ENCODE measurements at places on chromosomes 16 and 17.

DNA sequence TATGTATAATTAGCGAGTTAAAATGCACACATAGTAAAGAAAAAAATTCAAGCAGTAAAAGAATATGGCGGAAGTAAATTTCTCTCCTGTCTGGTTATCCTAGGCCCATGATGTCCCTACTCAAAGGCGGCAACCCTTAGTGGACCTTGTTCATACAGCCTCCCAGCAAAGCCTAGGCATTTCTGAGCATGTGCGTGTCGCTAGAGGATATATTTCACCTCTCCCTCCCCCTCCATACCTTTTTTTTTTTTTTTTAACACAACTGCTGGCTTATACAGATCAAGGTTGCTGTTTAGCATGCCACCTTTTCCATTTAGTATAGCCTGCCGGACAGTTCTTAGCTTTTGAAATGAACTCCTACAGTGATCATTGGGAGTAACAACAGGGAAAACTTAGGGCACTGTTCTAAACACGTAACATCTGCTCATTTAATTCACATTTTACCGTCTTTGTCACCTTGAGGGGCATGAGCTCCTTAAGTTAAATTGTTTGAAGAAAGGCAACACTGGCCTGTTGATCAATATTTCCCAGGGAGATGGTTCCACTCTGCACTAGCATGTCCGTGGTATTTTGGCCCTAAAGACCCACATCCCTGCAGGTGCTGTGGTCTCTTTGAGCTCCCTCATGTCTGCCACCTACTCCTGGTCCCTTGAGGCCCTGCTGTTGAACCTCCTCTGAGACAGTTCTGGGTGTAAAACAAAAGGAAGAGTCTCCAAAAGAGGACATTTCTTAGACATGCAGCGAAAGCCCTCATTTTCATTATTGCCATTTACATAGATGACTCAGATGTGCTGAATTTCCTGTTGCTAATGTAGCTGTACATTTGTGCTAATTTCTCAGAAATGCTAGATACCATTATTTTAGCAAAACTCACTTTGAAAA lies 4.1 kb upstream of the TNFRSF13B start:
- DNase-seq, result no peak

DNA sequence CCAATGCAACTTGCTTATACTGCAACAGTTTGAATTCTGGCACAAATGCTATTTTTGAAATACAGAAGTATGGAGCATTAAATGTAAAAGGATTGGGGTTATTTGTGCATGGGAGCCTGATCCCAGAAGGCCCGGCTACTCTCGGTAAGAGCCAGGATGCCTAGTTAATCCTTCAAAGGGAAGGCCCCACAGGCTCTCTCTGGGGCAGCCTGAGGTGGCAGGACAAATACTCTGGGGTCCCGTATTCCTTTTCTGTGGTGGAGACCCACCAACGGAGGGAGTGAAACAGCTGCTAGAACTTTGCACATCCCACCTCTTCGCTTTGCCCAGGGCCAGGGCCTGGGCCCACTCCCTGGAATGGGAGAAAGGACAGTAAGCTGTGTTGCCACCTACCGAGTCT lies 30.4 kb downstream of the ERN1 start:
- DNase-seq, result no peak

- DNase-seq, result no peak
Measured at GRCh38 chr16:82701442-82701955, 74.7 kb downstream of the CDH13 start.

- no peak for DNase-seq
Measured at GRCh38 chr16:19242987-19243575, 42.5 kb upstream of the CLEC19A start.

DNA sequence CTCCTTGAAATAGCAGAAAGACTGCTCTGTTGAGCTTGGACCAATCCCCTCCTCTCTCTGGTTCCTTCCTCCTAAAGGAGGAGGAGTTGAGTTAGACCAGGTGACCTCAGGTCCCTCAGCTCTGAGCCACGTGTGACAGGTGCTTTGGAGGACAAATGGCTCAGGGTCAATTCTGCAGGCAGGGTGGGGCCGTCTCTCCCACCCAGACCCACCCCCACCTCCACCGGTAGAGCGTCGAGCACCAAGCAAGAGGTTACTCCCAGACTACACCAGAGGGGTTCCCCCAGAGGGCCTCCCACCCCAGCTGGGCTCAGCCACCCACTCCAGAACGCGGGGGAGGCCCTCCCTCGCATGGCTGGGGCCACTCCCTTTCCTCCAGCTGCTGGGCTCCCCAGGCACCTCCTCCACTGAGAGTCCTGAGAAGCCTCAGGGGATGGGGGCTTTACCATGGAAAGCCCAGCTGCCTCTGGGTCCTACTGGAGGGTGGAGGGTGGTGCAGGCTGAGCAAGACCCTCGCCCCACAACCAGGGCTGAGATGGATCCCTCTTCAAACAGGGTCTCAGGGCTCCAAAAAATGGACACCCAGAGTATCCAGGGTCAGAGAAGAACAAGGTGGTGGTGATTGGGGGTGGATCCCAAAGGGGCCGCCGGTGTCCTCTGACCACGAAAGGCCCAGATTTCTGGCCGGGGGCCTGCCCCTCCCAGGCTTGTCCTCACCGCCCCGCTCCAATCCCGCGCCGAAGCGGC lies 7.6 kb downstream of the MYO1C start:
- DNase-seq, result no peak

GRCh38 chr16:57577691-57578224 lies 35.3 kb downstream of the ADGRG5 start:
- no peak for DNase-seq

- DNase-seq, result no peak
Measured at GRCh38 chr17:20262226-20263114, 204.9 kb downstream of the LGALS9B start.

- no peak for DNase-seq
Measured at GRCh38 chr16:73064994-73065545, 17.1 kb upstream of the ZFHX3 start.

- DNase-seq, result no peak
Measured at GRCh38 chr17:19294443-19294842, 57.3 kb downstream of the EPN2 start.

GRCh38 chr16:14071576-14072271 lies 605 bp downstream of the MRTFB start:
- DNase-seq, result no peak

- DNase-seq, result no peak
Measured at GRCh38 chr17:45581860-45582259, 91.3 kb upstream of the PLEKHM1 start.

GRCh38 chr17:2685696-2686095 lies 25.9 kb downstream of the CLUH start:
- DNase-seq, result no peak

- DNase-seq, result peak; percentile 13
Measured at GRCh38 chr17:8041249-8041928, 2.5 kb downstream of the ALOX15B start.

- DNase-seq, result no peak
Measured at GRCh38 chr17:77441940-77442339, 301.2 kb downstream of the SEC14L1 start.

DNA sequence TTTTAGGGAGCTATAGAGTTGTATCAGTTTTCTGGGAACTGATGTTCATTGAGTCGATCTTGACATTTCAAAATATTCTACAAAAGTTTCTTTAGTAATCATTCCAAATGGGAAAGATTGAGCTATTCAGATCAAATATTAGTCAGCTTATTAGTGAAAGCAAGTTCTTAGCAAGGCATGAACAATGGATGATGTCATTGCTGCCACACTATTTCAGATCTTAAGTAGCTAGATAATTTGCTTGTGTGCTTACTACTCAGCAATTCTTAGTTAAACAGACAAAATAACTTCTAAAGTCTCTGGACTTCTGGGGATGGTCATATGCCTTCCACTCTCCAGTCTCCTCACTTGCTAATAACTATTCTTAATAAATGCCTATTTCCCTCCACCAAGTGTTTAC lies 69.0 kb upstream of the CDH8 start:
- DNase-seq, result no peak

- no peak for DNase-seq
Measured at GRCh38 chr16:54648575-54648974, 282.1 kb upstream of the IRX5 start.

DNA sequence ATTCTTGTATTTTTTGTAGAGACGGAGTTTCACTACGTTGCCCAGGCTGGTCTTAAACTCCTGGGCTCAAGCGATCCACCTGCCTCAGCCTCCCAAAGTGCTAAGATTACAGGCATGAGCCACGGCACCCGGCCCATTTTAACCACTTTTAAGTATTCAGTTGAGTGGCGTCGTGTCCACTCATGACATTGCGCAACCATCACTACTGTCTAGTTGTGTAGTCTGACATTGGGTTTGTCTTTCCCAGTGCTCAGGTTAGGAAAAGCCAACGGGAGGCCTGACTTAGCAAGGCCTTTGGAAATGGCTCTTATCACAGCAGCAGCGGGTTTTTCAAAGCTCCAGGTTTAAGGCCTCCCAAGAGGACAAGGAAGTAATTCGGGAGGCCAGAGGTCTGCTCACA lies 58.7 kb downstream of the LITAF start:
- DNase-seq, result no peak

DNA sequence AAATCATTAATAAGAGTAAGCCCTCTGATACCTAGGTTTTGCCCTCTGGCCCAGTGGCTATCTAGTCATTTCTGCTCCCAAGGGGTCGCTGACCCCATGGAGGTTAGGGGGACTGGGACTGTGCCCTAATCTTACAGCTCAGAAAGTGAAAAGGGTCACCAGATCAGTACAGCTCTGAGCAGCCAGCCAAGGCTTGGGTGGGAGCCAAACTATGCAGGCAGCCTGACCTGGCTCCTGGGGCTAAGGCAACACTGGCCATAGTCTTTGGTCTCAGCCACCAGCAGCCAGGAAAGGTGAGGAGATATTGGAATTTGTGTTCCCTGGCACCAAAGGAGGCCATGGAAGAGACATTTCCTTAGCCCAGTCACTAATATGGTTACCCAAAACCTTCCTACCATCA lies 67.6 kb downstream of the ASIC2 start:
- DNase-seq, result no peak

DNA sequence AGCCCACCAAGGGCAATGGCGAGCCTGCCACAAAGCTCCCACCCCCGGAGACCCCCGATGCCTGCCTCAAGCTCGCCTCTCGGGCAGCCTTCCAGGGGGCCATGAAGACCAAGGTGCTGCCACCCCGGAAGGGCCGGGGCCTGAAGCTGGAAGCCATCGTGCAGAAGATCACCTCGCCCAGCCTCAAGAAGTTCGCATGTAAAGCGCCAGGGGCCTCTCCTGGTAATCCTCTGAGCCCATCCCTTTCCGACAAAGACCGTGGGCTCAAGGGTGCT lies 40.1 kb downstream of the SREBF1 start:
- DNase-seq, result no peak

- no peak for DNase-seq
Measured at GRCh38 chr17:14302091-14302430, 1.2 kb downstream of the HS3ST3B1 start.

- no peak for DNase-seq
Measured at GRCh38 chr16:67555795-67556212, 6.5 kb upstream of the CTCF start.

DNA sequence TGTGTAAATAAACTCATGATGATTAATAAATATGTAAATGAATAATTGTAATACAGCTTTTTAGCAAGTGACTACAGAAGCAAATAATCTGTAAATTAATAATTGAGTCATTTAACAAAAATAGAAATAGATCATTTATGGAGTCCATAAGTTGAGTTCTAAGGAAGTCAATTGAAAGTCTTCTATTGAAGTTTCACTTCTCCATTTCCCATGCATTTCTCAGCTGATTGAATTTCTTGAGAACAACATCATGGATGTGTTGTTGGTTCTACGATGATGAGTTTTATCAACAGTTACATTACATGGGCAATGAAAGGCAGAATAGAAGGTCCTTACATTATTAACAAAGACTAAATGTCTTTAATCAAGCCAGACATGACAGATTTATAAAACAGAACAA lies 290.4 kb downstream of the MAP2K6 start:
- no peak for DNase-seq

DNA sequence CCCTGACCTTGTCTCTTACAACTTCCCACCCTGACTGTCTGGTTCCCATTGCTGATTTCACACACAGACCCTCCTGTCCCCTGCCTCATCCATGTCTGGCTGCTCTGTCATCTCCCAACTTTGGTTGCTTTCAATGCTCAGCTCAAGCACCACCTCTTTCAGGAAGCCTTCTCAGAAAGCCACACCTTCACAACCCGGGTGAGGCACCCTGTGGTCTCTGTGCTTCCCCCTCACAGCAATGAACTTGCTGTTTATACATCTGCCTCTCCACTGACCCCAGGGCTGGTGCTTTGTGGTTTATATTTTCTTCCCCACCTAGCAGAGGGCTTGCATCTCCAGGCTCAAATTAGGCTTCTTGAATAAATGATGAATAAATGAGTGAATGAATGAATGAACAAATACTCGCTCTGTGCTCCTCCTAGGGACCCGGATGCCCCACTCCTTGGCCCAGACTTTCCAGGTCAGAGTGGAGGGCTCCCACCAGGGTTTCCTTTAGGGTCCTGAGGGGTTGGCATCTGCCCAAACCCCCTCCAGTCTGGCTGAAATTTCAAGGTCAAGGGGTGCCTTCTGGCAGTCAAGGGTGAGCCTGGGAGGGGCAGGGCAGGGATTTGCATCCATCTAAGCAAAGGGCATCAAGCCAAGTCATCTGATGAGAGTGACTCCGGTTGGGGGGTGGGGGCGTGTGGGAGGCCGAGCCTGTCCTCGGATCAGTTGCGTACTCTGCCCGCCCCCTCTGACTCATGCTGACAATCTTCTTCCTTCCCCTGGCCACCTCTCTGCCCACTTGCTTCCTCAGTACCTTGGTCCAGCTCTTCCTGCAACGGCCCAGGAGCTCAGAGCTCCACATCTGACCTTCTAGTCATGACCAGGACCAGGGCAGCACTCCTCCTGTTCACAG lies at the start of gene ITGAX:
Gene ITGAX, plus strand, starts transcription at position 783 of the 898 bp plus-strand sequence. Its CDS starts 79 bp downstream, at position 862.
- no peak for DNase-seq

GRCh38 chr17:46141645-46142044 lies 51.6 kb downstream of the KANSL1 start:
- DNase-seq, result no peak

DNA sequence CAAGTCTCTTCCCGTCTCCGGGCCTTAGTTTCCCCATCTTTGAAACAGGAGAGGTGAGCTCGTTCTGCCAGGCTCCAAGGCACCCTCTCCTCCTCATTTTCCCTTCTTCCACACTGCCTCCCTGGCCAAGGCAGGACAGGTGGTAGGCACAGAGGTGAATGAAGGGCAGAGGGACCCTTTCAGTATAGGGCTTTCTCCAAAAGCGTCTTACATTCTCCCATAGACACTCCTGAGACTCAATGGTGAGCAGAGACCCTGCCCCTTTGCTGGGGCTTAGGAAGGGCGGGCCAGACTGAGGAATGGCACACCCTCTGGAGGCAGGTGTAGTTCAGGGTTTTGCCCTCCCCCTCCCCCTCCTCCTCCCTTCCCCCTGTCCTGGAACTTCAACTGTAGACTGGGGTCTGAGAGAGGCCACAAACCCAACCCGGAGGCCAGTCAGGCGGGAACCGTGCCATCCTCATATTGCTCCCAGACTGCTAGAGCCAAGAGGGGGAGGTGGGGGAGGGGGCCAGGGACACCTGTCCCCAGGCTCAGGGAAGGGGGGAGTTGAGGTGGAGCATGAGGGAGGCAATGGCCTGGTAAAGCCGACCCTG lies 1.9 kb downstream of the PLEKHH3 start:
- no peak for DNase-seq

DNA sequence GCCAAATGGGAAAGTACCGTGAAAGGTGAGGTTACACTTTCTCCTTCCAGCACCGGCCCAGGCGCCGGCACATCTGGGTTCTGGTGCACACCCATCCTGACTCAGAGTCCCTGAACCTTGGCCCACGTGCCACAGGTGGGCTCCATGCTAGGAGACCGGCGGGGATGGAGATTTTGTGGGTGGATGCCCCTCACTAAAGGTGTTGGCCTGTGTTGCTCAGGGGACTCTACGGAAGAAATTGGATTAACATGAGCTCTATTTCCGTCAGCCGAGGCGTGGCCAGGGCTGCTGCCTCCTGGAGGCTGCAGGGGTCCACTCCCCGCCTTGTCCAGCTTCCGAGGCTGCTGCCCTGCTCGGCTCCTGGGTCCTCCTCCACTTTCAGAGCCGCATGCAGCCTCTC lies 30.8 kb downstream of the FBXO31 start:
- no peak for DNase-seq

All from BJ (cell line).